ENCODE measurements at places on chromosomes 1 and 21.
A peak's percentile ranks its signal among the peaks of the same experiment; 100 is the strongest.

DNA sequence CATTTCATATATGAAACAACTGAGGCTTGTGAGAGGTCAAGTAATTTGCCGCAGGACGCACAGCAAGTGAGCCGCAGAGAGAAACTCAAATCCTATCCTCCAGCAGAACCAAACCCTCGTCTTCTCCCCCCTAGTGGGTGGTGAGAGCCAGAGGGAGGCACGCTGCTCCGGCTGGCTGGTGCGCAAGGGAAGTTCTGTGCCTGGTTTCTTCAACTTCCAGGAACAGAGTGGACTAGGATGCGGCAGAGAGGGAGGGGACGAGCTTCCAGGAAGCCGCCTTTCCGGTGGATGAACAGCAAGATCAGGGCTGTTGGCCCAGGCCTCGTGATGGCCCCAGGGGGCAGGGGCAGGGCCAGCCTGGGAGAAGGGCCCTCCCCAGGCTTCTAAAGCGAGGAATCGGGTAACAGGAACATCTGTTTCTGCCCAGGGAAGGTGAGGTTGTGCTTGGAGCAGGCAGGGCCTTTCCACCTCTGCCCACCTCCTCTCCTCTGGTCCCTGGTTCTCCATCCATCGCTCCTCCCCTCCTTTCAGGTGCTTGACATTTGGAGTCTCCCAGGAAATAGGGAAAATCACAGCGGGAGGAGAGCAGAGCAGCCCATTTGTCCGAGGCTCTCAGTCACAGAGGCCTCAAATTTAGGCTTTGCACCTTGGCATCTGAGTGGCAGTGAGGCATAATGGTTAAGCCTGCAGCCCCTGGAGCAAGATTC is 16.8 kb upstream of the PDIK1L start:
- no peak for DNase-seq

DNA sequence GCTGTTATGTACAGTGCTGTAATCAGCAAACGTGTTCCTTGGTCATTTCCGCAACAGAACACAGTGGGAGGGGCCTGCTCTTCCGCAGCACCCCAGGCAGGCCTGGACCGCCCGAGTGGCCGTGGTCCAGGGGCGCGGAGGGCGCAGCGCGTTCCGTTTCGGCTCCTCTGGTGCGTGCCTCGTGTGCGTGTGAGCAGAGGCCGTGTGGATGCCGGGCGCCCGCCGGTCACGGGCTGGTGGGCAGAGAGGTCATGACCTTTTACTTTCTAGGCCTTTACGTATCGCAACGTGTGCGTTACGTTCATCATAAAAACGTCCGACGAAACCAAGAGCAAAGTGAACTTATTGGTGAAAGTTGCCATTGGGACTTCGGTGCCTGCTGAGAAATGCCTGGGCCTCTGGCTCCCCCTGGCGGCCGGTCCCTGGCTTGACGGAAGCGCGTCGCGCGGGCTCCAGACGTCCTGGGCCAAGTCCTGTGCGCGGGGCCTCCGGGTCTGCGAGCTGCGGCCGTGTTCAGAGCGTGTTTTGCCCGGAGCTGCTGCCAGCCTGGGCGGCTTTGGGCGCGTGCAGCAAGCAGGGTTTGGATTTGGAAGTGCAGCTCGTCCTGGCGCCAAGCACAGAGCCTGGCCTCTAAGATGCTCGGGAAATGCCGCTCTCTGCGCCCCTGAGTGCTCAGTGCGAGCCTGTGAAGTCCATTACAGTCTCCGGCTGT is 34.4 kb downstream of the COL18A1 start:
- peak; percentile 71 for DNase-seq

DNA sequence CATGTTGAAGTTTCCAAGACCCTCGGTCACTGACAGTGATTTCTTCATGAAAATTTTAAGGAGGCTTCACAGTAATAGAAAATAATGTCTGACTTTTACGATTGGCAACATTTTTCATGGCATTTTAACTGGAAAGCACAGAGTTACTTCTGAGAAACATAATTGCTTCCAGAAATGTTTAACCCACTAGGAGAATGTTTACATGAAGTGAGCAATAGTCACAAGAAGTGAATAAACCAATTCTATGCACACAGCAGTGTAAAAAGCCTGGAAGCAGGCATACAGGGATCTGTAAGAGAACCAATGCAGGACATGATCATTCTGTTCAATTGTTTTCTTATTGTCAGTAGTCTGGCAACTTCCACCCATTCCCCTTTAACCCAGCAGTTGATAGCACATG is 316.2 kb upstream of the CXADR start:
- no peak for DNase-seq

GRCh38 chr1:164515231-164515630 is 43.8 kb upstream of the PBX1 start:
- DNase-seq = no peak

- no peak for DNase-seq
Observed at GRCh38 chr1:94119306-94119705, 1.6 kb downstream of the ABCA4 start.

GRCh38 chr1:19229828-19230325 is 19.8 kb upstream of the UBR4 start:
- no peak for DNase-seq

DNA sequence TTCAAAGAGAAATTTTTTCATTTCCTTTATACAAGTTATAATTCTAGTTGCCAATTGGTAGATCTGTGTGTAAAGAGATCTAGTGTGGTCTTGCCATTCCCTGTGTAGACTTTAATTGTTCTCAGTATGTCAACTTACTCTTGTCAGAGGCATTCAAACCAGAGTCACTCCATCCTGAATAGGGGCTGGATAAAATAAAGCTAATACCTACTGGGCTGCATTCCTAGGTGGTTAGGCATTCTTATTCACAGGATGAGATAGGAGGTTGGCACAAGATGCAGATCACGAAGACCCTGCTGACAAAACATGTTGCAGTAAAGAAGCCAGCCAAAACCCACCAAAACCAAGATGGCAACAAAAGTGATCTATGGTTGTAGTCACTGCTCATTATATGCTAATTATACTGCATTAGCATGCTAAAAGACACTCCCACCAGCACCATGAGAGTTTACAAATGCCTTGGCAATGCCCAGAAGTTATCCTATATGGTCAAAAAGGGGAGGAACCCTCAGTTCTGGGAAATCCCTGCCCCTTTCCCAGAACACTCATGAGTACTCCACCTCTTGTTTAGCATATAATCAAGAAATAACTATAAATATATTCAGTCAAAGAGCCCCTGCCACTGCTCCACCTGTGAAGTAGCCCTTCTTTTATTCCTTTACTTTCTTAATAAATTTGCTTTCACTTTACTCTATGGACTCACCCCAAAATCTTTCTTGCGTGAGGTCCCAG is 74.0 kb upstream of the ADAMTS5 start:
- DNase-seq = no peak

DNA sequence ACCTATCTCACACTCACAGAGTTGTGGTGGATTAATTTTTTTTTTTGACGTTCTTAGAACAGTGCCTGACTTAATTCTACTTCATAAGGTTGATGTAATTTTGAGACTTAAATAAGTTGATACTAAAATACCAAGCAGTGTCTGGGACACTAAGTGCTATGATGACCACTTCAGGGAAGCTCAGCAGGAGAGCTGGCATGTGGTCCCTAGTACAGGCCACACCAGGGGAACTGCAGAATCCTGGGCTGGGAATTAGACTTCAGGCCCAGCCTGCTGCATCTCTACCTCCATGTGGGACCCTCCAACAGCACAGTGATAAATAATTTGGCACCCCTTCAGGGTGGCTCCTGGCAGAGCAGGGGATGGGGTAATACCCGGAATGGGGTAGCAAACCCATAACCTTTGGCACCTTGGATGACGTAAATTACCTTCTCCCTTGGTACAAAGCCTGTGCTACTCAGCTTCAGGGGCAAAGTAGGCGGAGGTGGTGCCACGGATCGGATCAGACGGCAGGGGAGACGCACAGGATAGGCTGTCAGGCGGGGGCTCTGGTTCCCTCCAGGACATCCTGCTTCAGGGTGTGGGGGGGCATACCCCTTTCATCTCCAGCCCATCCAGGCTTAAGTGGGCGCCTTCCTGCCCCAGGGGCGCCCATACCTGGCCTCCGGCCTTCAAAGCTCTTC is 4.8 kb downstream of the MFSD2A start:
- no peak for DNase-seq
